ENCODE measurements at places on chromosomes 3 and 15.

DNA sequence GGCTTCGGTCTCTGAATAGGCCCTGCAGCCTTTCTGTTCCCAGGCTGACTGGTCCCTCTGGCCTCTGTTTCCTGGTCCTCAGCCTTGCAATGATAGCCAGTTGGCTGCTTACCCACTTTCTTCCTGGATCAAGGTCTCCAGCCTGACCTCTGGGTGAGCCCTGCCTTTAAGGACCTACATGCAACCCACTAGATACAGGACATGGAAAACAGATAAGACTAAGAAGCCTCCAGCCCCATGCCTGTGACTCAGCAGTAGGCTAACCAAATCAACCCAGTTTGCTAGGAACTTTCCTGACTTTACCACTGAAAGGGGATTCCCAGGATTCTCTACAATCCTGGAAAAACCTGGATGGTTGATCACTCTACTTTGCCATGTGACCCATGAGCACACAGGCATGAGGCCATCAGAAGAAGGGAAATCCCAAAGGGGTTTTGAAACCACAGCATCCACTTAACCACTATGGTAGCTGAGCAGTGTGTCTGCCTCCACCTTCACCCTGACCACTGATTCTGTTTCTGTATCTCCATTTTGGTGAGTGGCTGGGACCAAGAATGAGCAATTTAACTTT lies 188.1 kb downstream of the CHST2 start:
- no peak overlapping the region for H3K4me3 ChIP-seq
- H3K27ac ChIP-seq, result no peak overlapping the region
- no peaks in the 10 kb centered on the region for H3K27me3 ChIP-seq
- no peaks in the 10 kb centered on the region for H3K4me1 ChIP-seq

DNA sequence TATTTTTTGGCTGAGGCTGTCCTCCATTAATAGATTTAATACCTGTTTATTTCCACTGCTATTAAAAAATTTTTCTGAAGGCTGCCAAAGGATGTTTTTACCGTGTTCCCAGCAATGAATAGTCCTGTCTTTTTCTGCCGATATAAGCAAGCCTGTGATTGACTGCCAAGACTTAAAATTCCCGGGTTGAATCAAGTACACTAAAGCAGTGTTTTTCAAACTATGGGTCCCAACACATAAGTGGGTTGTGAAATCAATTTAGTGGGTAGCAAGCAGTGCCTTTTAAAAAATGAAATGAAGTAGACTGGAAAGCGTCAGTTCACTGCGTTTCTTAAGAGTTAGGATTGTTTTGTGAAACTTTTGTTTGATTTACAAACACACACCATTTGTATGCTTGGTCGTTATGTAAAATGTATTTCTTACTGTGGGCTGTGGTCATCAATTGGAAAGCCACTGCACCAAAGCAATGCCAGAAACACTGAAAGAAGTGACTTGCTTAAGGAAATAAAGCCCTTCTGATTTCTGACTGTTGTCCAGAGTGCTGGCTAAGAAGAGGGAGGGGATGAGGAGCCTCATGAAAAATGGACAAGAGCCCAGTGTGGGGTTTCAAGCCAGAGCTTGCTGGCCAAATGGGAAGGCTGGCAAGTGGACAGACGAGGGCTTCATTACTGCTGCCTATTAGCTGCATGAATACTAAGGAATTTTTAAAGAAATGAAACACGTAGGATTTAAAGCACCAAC lies 206.0 kb downstream of the THRB start:
- no peaks in the 10 kb centered on the region for H3K27me3 ChIP-seq
- H3K4me3 ChIP-seq, result no peak overlapping the region
- no peak overlapping the region for H3K27ac ChIP-seq
- no peaks in the 10 kb centered on the region for H3K36me3 ChIP-seq

DNA sequence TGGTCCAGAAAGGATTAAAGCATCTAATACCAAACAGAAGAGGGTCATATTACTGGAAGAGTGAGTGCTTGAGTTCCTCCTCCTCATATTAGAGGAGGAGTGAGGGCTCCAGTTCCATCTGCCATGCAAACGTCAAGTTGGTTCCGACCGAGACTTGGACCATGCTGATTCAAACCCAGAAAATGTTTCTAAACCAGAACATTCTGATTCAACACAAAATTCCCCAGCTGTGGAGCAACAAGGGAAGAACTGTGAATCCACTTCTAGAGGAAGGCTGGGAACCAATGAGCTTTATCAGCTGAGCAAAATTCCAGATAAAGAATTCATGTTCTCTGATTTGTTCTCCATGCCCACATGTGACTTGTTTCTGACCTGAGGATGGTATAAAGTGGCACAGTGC lies 135.6 kb upstream of the WNT5A start:
- H3K4me1 ChIP-seq, result no peaks in the 10 kb centered on the region
- H3K27me3 ChIP-seq, result no peaks in the 10 kb centered on the region
- no peak for DNase-seq
- no peaks in the 10 kb centered on the region for H3K36me3 ChIP-seq
- H3K27ac ChIP-seq, result no peak overlapping the region

DNA sequence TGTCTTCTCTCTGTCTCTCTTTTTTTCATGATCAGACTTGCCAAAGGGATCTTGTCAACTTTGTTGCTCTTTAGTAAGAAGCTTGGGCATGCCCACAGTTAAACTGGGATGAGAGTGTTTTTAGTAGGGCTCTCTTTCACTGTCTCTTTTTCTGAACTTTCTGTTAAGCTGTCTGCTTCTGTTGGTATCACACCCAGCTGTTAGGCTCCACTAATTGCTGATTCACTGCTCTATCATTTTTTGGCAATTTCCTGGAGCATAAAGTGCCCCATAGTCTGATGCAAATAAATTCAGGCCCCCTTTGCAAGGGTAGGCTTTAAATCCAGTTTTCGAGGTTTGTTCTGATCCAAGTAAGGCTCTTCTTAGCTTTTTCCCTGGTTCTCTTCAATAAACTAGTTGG lies 360.4 kb upstream of the ADAMTS9 start:
- H3K27ac ChIP-seq, result no peak overlapping the region
- no peaks in the 10 kb centered on the region for H3K36me3 ChIP-seq
- H3K4me3 ChIP-seq, result no peak overlapping the region
- no peaks in the 10 kb centered on the region for H3K27me3 ChIP-seq
- no peak for DNase-seq

- H3K4me3 ChIP-seq, result no peak overlapping the region
- DNase-seq, result no peak
- no peak overlapping the region for H3K27ac ChIP-seq
- no peaks in the 10 kb centered on the region for H3K36me3 ChIP-seq
- no peaks in the 10 kb centered on the region for H3K27me3 ChIP-seq
Observed at GRCh38 chr3:172630316-172630715, 80.6 kb downstream of the NCEH1 start.

DNA sequence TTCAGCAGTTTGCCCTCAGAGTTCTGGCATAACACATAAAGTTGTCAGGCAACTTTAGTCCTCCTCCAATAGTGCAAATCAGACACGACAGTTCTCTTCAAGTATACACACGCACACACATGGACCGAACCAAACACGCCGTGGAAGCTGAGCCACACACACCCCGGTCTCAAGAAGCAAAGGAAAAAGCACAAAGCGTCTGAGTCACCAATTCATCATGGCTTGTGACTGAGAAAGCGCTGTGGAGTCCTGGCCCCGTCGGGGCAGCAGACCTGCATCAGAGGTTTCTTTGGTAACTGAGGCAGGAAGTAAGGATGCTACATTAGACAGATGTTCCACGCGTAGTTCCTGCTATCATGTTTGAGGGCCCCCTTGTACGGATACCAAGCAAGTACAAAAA lies 85.7 kb downstream of the VGLL4 start:
- H3K4me1 ChIP-seq, result no peaks in the 10 kb centered on the region
- DNase-seq, result no peak
- H3K36me3 ChIP-seq, result peaks cover 22% of the 10 kb centered on the region
- H3K27ac ChIP-seq, result no peak overlapping the region

DNA sequence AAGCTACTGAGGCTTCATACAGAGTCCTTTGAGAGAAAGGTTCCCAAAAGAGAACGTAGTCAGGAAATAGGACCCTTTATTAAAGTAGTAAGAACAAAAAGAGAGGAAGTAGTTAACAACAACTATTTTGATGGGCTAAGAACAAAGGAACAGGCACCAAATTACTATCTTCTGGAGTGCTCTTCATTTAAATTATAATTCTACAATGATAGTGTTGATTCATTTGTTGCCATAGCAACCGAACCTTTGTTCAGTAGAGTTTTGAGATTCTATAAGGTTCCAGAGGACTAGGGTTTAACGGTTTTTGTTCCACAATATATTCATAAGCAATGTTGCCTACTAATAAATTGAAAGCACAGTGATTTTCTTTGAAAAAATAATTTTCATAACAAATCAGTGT lies 78.8 kb downstream of the CMSS1 start:
- no peak overlapping the region for H3K27ac ChIP-seq
- H3K4me3 ChIP-seq, result no peak overlapping the region
- H3K36me3 ChIP-seq, result no peaks in the 10 kb centered on the region
- no peak for DNase-seq

DNA sequence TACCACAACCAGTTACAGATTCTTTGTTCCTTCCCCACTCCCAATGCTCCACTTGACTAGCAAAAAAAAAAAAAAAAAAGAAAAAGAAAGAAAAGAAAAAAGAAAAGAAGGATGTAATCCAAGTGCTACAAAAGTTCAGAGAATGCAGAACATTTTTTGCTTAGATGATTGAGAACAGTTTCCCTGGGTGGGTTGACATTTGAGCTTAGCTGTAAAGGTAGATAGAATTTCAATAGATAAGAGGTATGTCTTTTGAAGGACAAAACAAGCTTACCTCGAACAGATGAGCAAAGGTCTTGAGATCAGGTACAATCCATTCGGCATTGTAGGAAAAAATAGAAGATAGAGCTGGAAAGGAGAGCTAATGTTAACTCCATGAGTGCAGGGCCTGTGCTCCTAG lies 344.6 kb upstream of the NECTIN3 start:
- H3K27me3 ChIP-seq, result peaks cover 3% of the 10 kb centered on the region
- H3K27ac ChIP-seq, result no peak overlapping the region
- DNase-seq, result no peak
- no peaks in the 10 kb centered on the region for H3K4me1 ChIP-seq

GRCh38 chr3:111315930-111316587 lies 225.9 kb upstream of the CD96 start:
- DNase-seq, result no peak
- H3K4me3 ChIP-seq, result no peak overlapping the region
- H3K27ac ChIP-seq, result no peak overlapping the region

GRCh38 chr3:69252141-69252540 lies 129.7 kb upstream of the LMOD3 start:
- H3K36me3 ChIP-seq, result no peaks in the 10 kb centered on the region
- H3K27ac ChIP-seq, result no peak overlapping the region
- H3K27me3 ChIP-seq, result no peaks in the 10 kb centered on the region

DNA sequence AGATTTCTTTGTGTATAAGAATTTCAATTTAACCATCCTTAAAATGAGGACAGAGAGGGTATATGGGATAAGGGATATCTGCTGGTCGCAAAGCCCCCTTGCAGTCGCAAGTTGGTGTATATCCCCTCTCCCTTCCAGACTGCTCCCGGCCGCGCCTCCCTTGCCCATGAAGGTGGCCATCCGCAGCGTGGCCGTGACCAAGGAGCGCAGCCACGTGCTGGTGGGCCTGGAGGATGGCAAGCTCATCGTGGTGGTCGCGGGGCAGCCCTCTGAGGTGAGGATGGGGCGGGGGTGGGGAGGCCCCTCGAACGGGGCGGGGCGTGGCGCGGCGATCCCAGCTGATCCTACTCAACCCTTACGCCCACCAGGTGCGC lies 29.4 kb downstream of the NBEAL2 start:
- H3K27me3 ChIP-seq, result no peaks in the 10 kb centered on the region
- no peak overlapping the region for H3K27ac ChIP-seq
- H3K36me3 ChIP-seq, result peaks cover 11% of the 10 kb centered on the region
- peak overlapping the region; percentile 61 for H3K4me3 ChIP-seq
- no peak for DNase-seq

GRCh38 chr3:117486719-117487716 lies 777.4 kb downstream of the TUSC7 start:
- H3K4me1 ChIP-seq, result no peaks in the 10 kb centered on the region
- H3K27me3 ChIP-seq, result no peaks in the 10 kb centered on the region
- H3K4me3 ChIP-seq, result no peak overlapping the region
- H3K36me3 ChIP-seq, result no peaks in the 10 kb centered on the region
- DNase-seq, result no peak

- H3K4me3 ChIP-seq, result no peak overlapping the region
- no peaks in the 10 kb centered on the region for H3K36me3 ChIP-seq
- H3K27me3 ChIP-seq, result peaks cover 20% of the 10 kb centered on the region
- H3K4me1 ChIP-seq, result no peaks in the 10 kb centered on the region
- DNase-seq, result no peak
- no peak overlapping the region for H3K27ac ChIP-seq
Observed at GRCh38 chr15:80590761-80591355, 104.3 kb upstream of the ABHD17C start.

DNA sequence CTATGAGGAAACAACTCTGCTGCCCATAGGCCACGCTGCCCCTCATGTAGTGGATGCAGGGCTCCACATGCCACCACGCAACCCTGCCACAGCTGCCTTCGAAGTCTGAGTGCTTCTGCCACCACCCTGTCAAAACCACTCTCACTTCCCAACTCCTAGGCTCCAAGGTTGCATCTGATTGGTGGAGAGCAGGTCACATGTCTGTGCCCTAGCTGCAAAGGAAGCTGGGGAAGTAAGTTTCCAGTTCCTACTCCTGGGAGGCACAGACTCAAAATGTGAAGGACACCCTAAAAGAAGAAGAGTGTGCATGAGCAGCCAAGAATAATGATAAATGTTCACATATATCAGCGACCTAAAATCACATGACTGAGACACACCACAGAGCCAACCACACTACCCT lies 31.9 kb upstream of the TICRR start:
- no peak for DNase-seq
- peaks cover 8% of the 10 kb centered on the region for H3K27me3 ChIP-seq
- H3K4me3 ChIP-seq, result no peak overlapping the region

- peaks cover 25% of the 10 kb centered on the region for H3K36me3 ChIP-seq
- H3K27me3 ChIP-seq, result no peaks in the 10 kb centered on the region
- no peaks in the 10 kb centered on the region for H3K4me1 ChIP-seq
- H3K27ac ChIP-seq, result no peak overlapping the region
Observed at GRCh38 chr3:184306341-184306972, 7.4 kb downstream of the PSMD2 start.

DNA sequence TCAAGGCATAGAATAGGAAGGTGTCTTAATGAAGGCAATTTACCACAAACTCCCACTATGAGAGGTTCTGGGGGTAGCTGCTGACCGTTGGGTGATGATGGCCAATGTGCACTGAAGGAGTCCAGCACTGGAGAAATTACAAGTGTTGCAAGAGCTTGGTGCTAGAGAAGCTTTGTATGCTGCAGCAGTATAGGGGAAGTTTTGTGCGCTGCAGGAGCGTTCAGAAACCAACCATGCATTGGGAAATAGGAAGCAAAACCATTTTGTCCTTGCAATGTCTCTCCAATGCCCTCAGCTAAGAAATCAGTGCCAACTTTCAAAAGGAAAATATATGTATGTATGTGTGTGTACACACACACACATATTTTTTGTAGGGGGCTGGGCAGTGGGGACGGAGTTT lies 441.6 kb upstream of the NAALADL2 start:
- no peak for DNase-seq
- H3K4me1 ChIP-seq, result no peaks in the 10 kb centered on the region
- H3K4me3 ChIP-seq, result no peak overlapping the region
- H3K36me3 ChIP-seq, result no peaks in the 10 kb centered on the region
